ENCODE measurements at places on chromosomes 6 and 20. TPM values are rescaled to one million over a fixed set of nuclear protein-coding genes. Genes with fewer than 3 reads are reported as not detected.

Gene MACROD2
- 0.56 TPM for total RNA-seq

Gene ZBTB22
- total RNA-seq = 22.2 TPM

Gene CLPSL2
- total RNA-seq = not detected

Gene OPRM1
- total RNA-seq = not detected

Gene MEP1A
- not detected for total RNA-seq

Gene BPIFB4
- not detected for total RNA-seq

Gene F13A1
- total RNA-seq = not detected

Gene KHDC1L
- not detected for total RNA-seq

Gene HFE
- 16.8 TPM for total RNA-seq

Gene C20orf202
- not detected for total RNA-seq

Gene LST1
- not detected for total RNA-seq

Gene PPP1R3G
- total RNA-seq = 1.2 TPM

Gene AVP
- not detected for total RNA-seq

Gene PPP1R10
- 12.6 TPM for total RNA-seq

Gene RFX6
- not detected for total RNA-seq

Gene CDH22
- total RNA-seq = not detected

Gene SLC35F1
- total RNA-seq = not detected

Gene MEI4
- total RNA-seq = not detected

Gene KIF25
- total RNA-seq = not detected

Gene TREM2
- total RNA-seq = not detected

Gene C20orf141
- not detected for total RNA-seq

Gene SMPDL3A
- total RNA-seq = 6.6 TPM

Gene TLDC2
- total RNA-seq = 0.19 TPM

Gene CRISP2
- total RNA-seq = not detected

Gene RBPJL
- not detected for total RNA-seq

Gene ZDHHC14
- total RNA-seq = 2.4 TPM

Gene PRKN
- total RNA-seq = 4.2 TPM

Gene ADGRF1
- not detected for total RNA-seq

Gene ADGRF4
- total RNA-seq = under 0.01 TPM

Gene OTOR
- not detected for total RNA-seq

All from aortic smooth muscle cell (primary cell).